ENCODE measurements at places on chromosomes 1 and 21.

DNA sequence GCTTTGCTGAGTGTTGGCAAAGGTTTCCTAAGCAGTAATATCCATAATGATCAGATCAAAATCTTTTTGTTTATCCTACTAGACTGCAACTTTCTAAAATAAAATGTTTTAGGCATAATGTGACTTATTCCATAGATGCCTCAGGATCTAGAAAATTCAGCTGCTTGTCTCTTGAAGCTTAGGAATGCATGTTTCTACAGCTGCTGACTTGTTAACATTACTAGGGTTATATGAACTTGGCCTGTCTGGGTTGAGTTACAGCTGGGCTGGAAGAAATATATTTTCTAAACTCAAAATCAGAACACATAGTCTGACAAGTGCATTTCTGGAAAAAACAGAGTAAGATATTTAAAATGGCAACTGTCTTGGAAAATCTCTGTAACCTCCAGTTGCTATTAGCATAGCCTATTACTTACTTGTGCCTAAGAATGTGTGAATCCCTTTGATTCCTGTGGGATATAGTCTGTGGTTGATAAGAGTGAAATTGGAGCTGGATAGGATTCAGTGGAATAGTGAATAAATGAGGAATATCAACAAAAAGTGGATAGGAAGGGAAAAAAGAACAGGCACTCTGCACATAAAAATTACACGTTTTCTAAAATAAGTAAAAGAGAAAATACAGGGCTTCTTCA lies 61.2 kb downstream of the RGS4 start:
- DNase-seq: no peak

- DNase-seq: peak; percentile 98
Observed at GRCh38 chr21:42939582-42940413, 14.4 kb upstream of the ERVH48-1 start.

DNA sequence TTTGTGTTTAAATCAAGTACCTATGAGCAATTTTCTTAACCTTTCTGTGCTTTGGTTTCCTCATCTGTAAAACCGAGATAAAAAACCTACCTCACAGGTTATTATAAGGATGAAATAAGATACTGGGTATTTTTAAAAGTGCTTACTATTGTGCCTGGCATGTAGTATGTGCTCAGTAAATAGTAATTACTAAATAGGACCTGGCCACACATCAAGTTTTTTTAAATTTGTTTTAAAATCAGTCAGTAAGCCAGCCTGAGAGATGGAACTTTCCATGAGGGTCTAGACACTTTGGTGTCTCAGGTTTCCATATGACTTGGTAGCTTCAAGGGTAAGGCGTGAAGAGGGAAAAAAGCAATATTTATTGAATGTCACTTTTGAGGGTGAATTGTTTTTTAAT lies 7.0 kb upstream of the ATF3 start:
- DNase-seq: no peak

DNA sequence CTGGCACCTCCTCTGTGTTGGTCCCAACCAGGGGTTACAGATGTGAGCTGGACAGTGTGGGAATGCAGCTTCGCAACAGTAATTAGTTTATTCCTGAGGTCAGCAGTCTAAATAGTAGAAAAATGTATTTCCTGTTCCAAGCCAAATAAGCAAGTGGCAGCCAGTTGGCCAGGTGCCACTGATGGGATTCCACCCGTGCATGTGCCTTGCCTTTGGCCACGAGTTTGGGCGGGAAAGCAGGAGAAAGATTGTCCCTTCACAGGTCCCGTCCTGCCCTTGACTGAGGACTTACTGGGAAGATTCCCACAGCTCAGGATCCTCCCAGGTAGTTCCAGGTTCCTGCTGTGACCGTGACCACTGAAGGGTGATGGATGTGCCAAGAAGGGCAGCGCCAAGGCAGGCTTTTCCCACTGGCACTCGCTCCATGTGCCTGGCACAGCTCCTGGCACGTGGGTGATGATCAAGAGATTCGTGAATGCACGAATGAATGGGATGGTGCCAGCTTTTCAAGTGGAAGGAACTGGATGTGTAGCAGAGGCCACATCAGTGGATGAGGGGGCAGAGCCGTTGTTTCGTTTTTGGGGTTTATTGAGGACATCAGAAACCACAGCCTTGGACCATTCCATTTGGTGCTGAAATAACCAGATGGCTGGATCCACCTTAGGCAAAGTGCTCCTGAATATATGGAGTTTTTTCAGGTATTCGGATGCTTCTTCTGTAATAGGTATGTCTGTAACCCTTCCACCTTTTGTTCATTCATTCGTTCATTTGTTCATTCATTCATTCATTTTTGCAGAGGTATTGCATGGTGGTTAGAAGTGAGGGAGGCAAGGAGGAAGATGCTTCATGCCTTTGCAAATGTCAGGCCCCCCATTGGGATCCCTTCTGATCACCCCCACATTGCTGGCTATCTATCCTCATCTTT lies 62.4 kb upstream of the WNT4 start:
- no peak for DNase-seq

Data from fibroblast of skin of right biceps (primary cell).